GM13977 (cell line): ENCODE measurements at places on chromosomes 6 and 20.

- DNase-seq = no peak
Measured at GRCh38 chr6:111810294-111811131, 62.7 kb downstream of the FYN start.

- no peak for DNase-seq
Measured at GRCh38 chr6:111844921-111845320, 28.3 kb downstream of the FYN start.

DNA sequence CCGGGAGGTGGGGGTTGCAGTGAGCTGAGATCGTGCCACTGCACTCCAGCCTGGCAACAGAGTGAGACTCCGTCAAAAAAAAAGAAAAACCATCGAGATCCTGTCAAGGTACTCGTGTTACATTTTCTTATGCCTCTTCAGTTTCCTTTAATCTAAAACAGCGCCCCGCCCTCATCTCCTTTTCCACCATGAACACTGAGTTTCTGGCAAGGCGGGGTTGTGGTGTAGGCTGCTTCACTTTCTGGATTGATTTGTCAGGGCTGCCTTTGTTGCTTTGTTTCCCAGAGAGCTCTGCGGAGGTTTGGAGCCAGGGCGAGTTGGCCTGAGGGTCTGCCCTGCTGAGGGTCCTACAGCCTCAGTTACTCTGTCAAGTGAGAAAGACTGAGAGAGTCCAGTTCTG lies 8.9 kb downstream of the ITPR3 start:
- no peak for DNase-seq

- DNase-seq = peak; percentile 36
Measured at GRCh38 chr6:31958412-31958740, 395 bp downstream of the NELFE start.

GRCh38 chr6:36526066-36526465 lies 21.2 kb downstream of the STK38 start:
- no peak for DNase-seq

GRCh38 chr20:48331518-48332286 lies 496.1 kb downstream of the PREX1 start:
- no peak for DNase-seq

DNA sequence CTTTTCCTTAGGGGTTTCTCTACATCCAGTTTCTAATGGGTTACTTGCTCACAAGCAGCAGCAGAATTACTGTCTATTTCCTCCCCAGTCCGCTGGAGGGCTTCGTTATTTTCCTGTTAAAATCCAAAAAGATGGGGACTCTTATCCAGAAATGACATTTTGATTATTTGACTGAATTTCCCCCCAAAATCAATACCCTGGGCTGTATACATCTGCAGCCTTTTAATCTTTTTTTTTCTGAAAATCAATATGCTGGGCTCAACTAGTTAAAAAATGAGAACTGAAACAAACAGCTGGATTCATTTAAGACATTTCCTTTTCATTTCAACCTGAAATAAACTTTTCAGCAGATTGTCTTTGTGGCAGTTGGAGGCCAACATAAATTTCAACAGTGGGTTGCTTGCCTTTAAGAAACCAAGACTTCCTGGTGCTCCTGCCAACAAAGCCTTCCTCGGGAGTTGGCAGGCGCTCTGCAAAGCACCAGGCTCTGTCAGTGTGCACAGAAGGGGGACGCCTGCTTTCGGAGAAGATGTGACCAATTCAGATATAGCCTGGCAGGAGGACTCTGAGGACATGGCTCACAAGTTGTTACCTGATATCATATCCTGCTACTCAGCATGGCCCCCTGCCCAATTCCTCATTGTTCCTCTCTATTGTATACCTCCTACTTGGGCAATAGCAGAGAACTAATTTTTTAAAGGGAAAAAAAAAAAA lies 204.7 kb upstream of the ARG1 start:
- DNase-seq = peak; percentile 20

DNA sequence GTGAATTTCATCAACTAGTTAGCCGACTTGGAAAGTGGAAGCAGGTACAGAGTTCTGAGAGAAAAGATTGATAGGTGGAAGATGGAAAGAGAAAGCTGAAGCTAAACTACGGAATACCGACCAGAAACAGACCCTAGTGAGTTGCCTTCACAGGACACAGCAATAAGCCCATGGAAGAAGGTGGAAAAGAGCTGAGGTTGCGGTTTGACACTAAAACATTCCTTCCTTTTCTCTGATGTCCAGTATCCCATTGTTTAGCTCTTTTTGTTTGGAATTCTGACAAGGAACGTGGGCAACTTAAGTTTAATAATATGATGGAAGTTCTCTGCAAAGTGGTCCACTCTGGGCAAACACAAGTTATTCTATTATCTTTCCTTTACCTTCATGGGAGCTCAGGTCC lies 110.1 kb upstream of the ADTRP start:
- DNase-seq = no peak

DNA sequence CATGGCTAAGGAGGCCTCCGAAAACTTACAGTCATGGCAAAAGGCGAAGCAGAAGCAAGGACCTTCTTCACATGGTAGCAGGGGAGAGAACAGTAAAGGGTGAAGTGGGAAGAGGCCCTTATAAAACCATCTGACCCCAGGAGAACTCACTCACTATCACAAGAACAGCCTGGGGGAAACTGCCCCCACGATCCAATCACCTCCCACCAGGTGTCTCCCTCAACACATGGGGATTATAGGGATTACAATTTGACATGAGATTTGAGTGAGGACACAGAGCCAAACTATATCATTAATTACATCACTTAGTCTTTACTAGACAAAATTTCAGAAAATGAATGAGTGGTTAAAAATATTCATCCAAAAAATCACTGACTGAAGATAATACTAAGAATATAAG lies 453.6 kb downstream of the COL12A1 start:
- no peak for DNase-seq

DNA sequence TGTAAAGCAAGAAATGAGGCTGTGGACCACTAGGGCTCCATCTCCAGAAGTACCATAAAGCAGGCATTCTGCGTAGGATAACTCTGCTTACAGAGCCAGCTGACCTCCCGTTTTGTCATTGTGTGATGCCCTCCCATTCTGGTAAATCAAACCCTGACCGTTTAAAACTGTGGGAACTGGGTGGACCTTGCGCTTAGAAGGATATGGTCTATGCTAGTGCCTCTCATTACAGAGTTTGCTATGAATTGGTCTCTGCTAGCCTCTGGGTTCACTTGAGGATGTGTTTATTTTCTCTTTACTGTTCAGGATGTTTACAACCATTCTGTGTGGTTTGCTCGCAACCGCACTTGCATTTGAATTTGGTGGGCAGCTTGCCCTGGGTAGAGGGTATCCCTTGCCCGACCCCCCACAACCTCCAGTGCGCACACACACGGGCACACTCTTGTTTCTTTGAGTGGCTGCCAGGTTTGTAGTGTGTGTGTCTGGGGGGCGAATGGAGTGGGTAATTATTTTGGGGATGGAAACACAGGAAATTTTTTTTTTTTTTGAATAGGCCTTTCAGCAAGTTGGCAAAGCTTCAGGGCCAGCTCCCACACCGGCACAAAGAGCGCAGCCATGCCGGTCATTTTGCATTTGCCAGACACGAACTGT lies 198.3 kb downstream of the JARID2 start:
- no peak for DNase-seq

DNA sequence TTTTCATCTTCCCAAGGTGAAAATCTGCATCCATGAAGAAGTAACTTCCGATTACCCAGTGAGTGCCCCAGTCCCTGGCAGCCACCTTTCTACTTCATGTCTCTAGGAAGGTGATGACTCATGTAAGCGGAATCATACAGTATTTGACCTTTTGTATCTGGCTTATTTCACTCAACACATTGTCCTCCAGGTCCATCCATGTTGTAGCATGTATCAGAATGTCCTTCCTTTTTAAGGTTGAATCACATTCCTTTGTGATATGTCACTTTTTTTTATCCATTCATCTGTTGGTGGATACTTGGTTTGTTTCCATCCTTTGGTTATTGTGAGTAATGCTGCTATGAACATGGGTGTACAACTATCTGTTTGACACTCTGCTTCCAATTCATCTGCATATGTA lies 176.3 kb upstream of the CDYL start:
- DNase-seq = no peak

GRCh38 chr20:14009208-14009607 lies 13.9 kb downstream of the MACROD2 start:
- DNase-seq = no peak

- no peak for DNase-seq
Measured at GRCh38 chr20:19761841-19762240, 3.8 kb downstream of the RIN2 start.

- DNase-seq = no peak
Measured at GRCh38 chr6:116564921-116565872, 6.1 kb upstream of the RWDD1 start.

GRCh38 chr6:130019326-130020072 lies 1.1 kb downstream of the L3MBTL3 start:
- DNase-seq = peak; percentile 57

DNA sequence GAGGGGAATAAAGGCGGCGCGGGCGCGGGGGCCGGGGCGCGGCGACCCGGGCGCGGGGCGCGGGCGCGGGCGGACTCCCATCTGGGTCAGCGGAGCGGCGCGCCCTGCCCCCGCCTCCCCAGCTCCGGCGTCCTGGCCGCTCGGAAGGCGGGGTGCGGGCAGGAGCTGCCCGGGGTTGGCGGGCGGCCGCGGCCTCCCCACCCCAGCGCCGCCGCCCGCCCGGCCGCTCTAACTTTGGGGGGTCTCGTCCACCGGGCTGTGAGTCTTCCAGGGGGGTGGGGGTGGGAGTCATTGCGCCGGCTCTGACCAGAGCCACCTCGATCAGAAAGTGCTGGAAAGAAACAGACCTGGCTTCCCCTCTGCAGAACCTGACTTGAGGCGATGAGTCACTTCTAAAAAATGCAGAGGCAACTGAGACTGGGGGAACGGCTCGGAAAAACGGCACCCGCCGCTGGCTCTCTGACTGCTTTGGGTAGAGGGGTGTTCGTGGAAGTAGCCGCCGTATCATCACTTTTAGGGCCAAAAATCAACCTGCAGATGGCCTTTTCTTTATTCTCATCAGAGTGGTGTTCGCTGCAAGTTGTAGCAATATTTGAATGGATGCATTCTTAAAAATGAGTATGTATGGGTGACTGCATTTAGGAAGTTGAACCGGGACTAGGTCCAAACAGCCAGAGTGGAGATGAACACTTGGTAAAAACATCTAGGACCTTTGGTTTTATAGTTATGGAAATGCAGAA lies 667 bp downstream of the CAP2 start:
- no peak for DNase-seq

- no peak for DNase-seq
Measured at GRCh38 chr6:15259766-15260098, 13.9 kb downstream of the JARID2 start.
